ENCODE measurements at places on chromosomes 2 and 18.

GRCh38 chr18:37160038-37160820, 331.3 kb downstream of the KIAA1328 start:
- DNase-seq = no peak

DNA sequence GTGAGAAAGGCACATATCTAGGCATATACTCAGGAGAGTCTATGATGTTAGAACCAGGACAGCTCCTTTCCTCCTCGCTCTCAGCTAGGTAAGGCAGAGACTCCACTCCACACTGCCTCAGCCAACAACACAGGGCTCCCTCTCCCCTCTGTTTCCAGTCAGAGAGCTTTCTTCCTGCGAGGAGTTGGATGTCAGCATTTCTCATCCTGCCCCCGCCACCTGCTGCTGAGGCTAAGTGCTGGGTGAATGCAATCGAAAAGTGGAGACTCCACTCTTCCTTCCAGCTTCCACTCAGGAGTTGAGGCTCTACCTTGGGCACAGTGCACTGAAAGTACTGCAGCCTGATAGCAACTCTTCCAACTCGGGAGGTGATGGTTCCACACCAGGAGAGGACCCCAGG, 177.2 kb upstream of the RAB6C start:
- no peak for DNase-seq

- DNase-seq = no peak
Measured at GRCh38 chr2:121471532-121472469, 58.9 kb upstream of the RNU4ATAC start.

DNA sequence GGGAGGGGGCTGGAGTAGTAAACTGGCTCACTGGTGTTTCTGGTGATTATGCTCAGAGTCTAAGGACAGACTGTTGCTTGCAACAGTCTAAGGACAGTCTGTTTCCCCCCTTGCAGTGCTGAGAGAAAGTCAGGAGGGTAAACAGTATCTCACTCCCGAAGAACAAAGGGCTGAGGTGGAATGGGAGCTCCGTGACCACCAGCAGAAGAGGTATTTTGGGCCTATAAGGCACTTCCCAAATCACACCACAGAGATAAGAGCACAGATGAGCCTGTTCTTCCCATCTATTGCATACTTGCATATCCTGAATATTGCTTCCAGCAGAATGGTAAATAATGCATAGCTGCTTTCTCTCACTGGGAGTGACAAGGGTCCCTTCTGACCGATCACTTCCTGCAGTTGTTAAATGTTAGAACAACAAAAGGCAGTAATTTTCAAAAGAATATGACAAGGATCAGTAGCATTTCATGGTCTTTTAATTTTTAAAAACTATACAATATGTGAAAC, 160.4 kb upstream of the LYPD1 start:
- DNase-seq = no peak

GRCh38 chr18:46340716-46341115, 236.5 kb downstream of the HAUS1 start:
- DNase-seq = no peak

GRCh38 chr2:1795261-1796231, 51.2 kb upstream of the PXDN start:
- DNase-seq = peak; percentile 71

DNA sequence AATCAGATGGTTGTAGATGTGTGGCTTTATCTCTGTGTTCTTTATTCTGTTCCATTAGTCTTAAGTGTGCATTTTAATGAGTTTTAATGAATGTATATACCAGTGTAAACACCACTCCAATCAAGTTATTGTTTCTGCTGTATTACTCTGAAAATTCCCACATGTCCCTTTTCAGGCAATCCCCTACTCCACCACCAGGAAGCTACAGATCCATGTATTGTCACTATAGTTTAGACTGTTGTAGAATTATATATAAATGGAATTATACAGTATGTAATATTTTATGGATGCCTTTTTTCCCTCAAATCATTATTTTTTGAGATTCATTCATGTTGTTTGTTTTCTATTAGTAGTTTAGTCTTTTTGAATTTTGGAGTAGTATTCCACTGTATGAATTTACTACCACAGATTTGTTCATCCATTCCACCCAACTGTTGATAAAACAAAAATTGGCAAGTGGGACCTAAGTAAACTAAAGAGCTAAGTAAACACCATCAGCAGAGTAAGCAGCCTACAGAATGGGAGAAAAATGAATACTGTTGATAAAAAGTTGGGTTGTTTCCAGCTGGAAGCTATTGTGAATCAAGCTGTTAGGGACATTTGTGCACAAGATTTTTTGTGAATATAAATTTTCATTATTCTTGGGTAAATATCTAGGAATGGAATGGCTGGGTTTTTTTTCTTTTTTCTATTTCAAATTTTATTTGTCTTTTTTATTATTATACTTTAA, 262.0 kb downstream of the CAMKMT start:
- DNase-seq = no peak

Measured in RPMI7951 (cell line).